ENCODE measurements at places on chromosomes 11 and 22. TPM values are rescaled to one million over a fixed set of nuclear protein-coding genes. Genes with fewer than 3 reads are reported as not detected.

DNA sequence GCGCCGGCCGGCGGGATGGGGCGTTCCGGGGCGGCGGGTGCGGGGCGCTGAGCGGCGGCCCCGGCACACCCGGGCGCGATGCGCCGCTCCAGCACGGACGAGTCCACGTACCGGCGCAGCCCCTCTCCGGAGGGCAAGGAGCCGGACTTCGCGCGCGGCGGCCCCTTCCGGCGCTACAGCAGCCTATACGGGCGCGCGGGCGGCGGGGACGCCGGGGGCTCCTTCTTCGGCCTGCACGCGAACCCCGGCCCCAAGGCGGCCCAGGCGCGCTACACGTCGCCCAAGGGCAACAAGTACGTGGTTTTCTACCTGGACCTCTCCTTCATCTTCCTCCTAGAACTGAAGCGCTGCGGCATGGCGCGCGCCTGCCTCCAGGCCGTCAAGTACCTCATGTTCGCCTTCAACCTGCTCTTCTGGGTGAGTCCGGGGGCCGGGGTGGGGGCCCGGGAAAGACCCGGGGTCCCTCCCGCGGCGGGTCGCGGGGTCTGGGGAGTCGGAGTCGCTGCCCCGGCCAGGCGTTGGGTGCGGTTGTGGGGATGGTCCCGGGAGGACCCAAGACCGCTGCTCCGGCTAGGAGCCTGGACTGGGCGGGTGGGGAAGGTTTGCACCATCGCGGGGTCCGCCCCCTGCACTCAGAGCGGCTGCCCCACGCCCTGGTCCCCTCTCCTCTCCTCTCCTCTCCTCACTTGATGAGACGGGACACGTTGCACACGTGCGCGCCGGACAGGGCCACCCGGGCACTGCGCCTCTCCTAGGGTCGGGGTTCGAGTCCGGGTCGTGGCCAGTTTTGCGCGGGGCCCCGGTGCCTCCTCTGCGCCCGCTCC is 7.5 kb downstream of the TSPAN4 start:
- H3K27me3 ChIP-seq: no peaks in the 10 kb centered on the region
- no peak for DNase-seq
- peaks cover 24% of the 10 kb centered on the region for H3K4me1 ChIP-seq
- peak overlapping the region; percentile 52 for H3K4me3 ChIP-seq
- no peaks in the 10 kb centered on the region for H3K36me3 ChIP-seq

DNA sequence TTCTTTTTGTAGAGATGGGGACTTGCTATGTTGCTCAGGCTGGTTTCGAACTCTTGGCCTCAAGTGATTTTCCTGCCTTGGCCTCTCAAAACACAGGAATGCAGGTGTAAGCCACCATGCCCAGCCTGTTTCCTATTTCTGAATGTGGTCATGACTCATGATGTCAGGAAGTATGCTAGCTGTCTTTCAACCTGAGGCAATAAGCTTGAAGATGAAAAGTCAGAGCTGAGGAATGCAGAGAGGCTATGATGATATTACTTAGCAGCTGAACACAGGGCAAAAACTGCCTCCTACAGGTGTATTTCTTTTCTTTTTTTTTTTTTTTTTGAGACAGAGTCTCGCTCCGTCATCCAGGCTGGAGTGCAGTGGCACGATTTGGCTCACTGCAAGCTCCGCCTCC is 9.0 kb upstream of the NUCB2 start:
- H3K27me3 ChIP-seq: no peaks in the 10 kb centered on the region
- no peak overlapping the region for H3K27ac ChIP-seq
- no peak overlapping the region for H3K4me3 ChIP-seq
- no peaks in the 10 kb centered on the region for H3K4me1 ChIP-seq
- no peaks in the 10 kb centered on the region for H3K36me3 ChIP-seq

GRCh38 chr11:13210424-13210823 is 67.2 kb upstream of the BMAL1 start:
- no peak overlapping the region for H3K27ac ChIP-seq
- no peak for DNase-seq
- H3K36me3 ChIP-seq: no peaks in the 10 kb centered on the region

- no peak overlapping the region for H3K27ac ChIP-seq
- no peaks in the 10 kb centered on the region for H3K36me3 ChIP-seq
- no peak for DNase-seq
- H3K4me1 ChIP-seq: no peaks in the 10 kb centered on the region
- H3K27me3 ChIP-seq: peaks cover 9% of the 10 kb centered on the region
Measured at GRCh38 chr11:101576456-101576855, 7.4 kb downstream of the TRPC6 start.

DNA sequence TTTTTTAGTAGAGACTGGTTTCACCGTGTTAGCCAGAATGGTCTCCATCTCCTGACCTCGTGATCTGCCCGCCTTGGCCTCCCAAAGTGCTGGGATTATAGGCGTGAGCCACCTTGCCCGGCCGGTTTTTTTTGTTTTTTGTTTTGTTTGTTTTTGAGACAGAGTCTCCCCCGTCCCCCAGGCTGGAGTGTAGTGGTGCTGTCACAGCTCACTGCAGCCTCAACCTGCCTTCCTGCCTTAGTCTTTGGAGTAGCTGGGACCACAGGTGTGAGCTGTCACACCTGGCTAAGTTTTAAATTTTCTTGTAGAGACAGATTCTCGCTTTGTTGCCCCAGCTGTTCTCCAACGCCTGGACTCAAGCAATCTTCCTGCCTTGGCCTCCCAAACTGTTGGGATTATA is 3.2 kb downstream of the PPIL2 start:
- H3K4me1 ChIP-seq: peaks cover 27% of the 10 kb centered on the region
- no peaks in the 10 kb centered on the region for H3K36me3 ChIP-seq
- DNase-seq: no peak
- H3K4me3 ChIP-seq: no peak overlapping the region

DNA sequence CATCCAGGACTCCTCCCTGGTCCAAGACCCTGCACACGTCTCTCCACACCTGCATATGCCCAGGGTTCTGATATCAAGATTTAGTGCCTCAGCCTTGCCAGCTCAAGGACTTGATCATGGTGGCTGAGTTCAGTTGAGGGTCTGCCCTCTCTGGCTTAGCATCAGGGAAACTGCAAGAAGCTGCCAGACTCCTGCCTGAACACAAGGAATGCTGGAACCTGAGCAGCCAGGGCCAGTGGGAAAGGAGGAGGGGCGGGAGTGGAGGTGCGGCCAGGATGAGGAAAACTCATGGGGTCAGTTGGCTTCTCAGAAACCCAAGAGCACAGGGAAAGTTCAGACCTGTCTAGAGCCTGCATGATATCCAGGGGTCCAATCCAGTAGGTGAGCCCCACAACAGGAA is 546.1 kb downstream of the BUD13 start:
- no peak overlapping the region for H3K27ac ChIP-seq
- no peak for DNase-seq
- no peaks in the 10 kb centered on the region for H3K36me3 ChIP-seq
- peaks cover 9% of the 10 kb centered on the region for H3K27me3 ChIP-seq
- no peak overlapping the region for H3K4me3 ChIP-seq

GRCh38 chr22:49975543-49976389 is 15.2 kb downstream of the PIM3 start:
- H3K4me1 ChIP-seq: peaks cover 9% of the 10 kb centered on the region
- H3K4me3 ChIP-seq: no peak overlapping the region
- no peak for DNase-seq
- H3K27ac ChIP-seq: no peak overlapping the region

GRCh38 chr11:11663907-11664306 is 42.1 kb upstream of the GALNT18 start:
- no peak for DNase-seq
- H3K27ac ChIP-seq: no peak overlapping the region
- peaks cover 5% of the 10 kb centered on the region for H3K4me1 ChIP-seq
- no peaks in the 10 kb centered on the region for H3K27me3 ChIP-seq
- H3K36me3 ChIP-seq: no peaks in the 10 kb centered on the region
- no peak overlapping the region for H3K4me3 ChIP-seq

DNA sequence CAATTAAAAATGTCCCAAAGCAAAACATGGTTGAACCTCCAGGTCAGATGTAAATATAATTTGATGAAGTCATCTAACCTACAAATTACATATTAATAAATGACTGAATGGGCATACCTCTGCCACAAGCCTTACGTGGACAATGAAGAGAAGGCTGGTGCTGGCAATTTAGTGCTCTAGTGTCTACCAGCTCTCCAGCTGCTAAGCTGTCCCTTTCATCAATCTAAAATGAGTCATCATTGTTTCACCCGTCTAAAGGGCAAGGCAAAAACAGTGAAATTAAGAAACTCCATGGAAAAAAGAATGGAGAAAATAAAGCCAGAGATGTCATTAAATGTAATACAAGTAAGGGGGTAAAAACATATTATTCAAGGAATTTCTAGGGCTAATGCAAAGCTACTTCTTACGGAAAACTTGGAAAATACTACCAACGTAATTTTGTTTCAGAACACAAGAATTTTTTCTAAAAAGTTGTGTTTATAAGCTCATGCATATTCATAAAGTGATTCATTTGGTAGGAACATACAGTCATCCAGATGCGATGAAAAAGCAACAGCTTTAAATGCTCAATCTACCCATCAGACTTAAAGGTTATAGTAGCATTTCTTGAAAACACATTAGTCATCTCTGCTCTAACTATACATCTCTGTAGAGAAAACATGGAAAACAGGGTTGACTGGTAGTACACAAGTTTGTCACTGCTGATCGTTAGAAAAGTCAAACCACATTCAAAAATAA is 71.5 kb downstream of the SIK3 start:
- H3K27ac ChIP-seq: no peak overlapping the region
- H3K36me3 ChIP-seq: no peaks in the 10 kb centered on the region
- DNase-seq: no peak
- H3K4me3 ChIP-seq: no peak overlapping the region
- peaks cover 10% of the 10 kb centered on the region for H3K4me1 ChIP-seq

DNA sequence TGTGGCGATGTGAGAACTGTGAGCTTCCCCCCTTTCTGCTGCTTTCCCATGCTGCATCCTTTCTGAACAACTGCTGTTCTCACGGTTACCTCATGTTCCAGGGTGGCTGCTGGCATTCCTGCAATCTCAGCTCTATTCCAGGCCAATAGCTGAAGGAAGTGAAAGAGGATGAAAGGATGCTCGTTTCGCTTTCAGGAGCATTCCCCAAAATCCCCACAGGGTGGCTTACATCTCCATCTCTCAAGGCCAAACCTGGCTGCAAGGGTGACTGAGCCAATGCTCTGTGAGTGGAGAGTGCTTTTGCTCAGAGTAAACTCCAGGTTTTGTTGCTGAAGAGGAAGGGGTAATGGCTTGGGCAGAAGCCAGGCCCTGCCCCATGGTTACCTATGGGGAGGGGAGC is 848.2 kb downstream of the BRD1 start:
- peaks cover 28% of the 10 kb centered on the region for H3K27me3 ChIP-seq
- no peaks in the 10 kb centered on the region for H3K4me1 ChIP-seq
- DNase-seq: no peak
- H3K27ac ChIP-seq: no peak overlapping the region
- H3K4me3 ChIP-seq: no peak overlapping the region

DNA sequence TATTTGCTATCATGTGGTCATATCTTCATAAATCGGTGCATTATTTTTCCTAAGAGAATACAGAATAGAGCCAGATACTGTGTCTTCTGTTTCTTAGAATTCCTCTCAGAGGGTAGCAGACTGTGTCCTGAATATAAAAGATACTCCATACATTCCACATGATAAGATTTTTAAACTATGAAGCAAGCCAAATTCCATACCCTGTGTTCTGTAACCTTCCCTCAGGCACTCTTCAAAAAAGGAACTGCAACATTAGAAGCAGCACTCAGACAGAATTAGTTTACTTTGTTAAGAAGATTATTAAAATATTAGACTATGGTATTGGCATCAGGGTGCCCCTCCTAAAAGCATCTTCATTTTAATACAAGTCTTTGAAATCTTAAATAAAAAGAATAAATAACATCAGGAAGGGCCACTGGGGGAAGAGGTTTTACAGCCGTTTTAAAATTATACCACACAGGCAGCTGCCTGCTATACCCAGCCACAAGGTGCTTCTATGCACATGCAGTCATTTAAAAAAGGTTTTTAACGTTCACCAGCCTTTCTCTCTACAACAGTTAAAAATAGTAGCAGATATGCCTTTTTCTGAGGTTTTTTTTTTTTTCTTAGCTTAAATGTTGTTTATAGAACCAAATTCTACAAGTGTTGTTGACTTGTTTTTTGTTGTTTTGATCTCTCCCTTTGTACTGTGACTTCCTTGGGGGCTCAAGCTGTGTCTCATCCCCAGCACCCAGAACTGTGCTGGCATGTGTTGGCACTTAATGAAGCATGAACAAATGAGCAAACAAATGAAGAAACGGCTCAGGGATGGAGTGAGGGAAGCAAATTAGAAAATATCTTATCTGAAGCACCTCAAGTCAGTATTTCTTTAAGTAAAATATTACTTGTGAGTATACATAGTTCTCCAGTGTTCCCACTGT is 54.7 kb upstream of the CCDC89 start:
- H3K27me3 ChIP-seq: no peaks in the 10 kb centered on the region
- H3K36me3 ChIP-seq: no peaks in the 10 kb centered on the region
- H3K4me3 ChIP-seq: no peak overlapping the region
- H3K4me1 ChIP-seq: peaks cover 47% of the 10 kb centered on the region
- DNase-seq: no peak

DNA sequence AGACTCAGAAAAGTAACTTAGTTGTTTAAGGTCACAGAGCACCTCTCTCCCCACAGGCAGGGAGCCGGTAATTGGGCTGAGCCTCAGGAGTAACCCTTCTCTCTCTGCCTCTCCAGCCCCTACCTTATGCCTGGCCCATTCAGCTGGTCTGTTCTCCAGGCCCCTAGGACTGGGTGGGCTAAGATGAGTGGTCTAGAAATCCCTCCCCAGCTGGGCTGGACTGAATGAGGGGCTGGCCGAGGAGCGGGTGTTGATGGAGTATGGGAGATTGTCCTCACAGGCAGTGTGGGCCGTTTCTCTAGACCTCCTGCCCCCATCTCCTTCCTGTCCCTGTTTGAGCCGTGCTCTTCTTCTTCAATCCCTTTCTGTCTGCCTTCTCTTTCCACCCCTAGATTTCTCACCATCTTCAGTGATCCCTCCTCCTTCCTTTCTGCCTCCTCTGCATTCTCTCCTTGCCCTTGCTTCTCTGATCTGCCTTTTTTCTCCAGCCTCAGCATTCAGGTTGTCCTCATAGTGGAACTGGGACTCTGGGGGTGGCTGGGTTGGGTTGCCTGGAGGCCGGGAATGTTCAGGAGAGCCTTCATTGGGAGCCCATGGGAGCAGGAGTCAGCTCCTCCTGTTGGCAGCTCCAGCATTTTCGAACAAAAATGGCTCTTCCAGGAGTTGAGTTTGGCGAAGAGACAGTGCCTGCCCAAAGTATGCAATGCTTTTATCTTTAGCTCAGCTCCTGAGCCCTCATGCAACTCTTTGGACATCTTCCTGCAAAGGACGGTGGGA is 7.6 kb downstream of the ST3GAL4 start:
- no peaks in the 10 kb centered on the region for H3K27me3 ChIP-seq
- no peaks in the 10 kb centered on the region for H3K36me3 ChIP-seq
- H3K27ac ChIP-seq: peak overlapping the region; percentile 66
- H3K4me1 ChIP-seq: peaks cover 86% of the 10 kb centered on the region
- no peak for DNase-seq

The OR10W1 gene
- polyA plus RNA-seq: not detected

The CRYBB2 gene
- polyA plus RNA-seq: not detected

The EXPH5 gene
- polyA plus RNA-seq: 0.10 TPM

The CCDC188 gene
- 0.51 TPM for polyA plus RNA-seq

The PIK3IP1 gene
- polyA plus RNA-seq: 3.7 TPM

The ART5 gene
- polyA plus RNA-seq: 0.72 TPM

Data from heart right ventricle (tissue), 16 donors.